GF-D8 (cell line): ENCODE measurements at places on chromosomes 5 and 9.

DNA sequence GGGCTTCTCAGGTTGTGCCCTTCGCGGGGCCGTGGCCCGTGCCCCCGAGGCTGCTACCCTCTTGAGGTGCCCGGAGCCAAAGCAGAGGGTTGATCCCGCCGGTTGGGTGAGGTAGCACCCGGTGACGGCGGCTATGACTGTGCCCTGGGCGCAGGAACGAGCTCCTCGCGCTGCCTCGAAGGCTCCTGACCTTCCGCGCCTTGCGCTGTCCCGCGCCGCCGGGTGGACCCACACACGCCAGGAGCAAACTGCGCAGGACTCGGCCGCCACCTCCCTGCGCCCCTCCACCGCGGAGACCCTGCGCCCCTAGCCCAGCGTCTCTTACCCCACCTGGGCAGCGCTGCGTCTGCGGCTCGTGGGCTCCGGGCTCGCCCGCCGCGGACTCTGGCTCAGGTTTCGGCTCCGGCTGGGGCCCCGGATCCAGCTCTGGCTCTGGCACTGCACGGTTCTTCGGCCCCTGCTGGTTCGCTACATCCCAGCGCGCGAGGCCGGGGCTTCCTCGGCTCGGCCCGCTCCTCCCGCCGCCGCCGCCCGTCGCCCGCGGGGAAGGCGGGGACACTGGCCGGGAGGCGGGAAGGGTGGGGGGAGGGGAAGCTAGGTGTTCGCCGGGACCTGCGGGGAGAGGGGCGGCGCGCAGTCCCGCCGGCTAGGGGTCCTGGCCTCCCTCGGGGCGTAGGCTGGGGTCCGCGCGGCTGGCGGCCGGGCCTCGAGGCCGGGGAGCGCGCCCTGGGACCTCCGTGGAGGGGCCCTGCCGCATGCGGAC, 5.4 kb upstream of the PITX1 start:
- no peak for DNase-seq

DNA sequence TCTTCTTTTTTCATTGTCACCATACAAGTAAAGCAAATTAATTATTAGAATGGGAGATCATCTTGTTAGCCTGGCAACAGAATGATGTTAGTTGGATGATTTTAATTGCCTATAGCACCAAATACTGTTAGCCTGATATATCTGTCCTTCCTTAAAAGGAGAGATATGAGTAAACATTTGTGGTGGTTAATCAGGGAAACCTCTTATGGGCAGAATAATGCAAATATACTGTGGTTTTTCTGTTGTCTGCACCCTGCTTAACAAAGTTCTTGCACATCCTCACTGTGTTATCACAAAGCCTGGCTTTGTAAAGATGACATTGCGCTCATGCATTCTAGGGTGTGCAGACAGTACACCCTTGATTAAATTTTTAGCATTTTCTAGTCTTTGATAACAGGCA, 254.9 kb upstream of the SMC2 start:
- no peak for DNase-seq

DNA sequence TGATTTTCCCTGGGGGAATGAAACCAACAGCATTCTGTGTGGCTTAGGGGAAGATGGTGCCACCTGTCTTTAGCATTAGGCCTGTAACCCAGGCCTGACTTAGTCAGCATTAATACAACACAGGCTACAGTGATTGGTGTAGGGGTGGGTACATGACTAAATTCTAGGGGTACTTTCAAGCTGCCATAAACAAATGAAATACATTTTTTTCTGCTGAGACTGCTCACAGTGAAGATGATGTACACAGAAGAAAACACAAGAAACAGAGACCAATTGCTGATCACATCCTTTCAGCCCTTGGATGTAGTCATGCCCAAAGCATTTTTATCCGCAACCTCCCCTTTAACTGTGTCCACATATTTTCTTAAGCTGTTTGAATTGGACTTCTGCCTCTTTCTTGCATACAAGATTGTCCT, 527.2 kb downstream of the KCTD16 start:
- no peak for DNase-seq

DNA sequence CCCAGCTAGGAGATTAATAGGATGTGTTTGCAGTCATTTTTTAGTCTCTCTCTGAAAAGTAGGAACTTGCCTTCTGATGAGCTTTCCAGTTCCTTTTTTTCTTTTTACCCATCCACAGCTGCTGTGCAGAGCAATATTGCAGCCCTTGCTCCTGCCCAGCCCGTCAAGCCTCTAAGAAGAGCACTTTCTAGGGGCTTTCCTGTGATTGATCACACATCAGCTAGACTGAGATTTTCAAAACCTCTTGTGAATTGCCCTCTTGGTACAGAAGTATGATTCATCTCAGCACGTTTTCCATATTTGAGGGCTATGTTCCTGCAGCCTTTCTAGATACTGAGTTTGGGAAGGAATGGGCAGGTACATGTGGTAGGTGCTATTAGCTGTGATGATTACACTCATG, 93.9 kb downstream of the GALNT10 start:
- no peak for DNase-seq

DNA sequence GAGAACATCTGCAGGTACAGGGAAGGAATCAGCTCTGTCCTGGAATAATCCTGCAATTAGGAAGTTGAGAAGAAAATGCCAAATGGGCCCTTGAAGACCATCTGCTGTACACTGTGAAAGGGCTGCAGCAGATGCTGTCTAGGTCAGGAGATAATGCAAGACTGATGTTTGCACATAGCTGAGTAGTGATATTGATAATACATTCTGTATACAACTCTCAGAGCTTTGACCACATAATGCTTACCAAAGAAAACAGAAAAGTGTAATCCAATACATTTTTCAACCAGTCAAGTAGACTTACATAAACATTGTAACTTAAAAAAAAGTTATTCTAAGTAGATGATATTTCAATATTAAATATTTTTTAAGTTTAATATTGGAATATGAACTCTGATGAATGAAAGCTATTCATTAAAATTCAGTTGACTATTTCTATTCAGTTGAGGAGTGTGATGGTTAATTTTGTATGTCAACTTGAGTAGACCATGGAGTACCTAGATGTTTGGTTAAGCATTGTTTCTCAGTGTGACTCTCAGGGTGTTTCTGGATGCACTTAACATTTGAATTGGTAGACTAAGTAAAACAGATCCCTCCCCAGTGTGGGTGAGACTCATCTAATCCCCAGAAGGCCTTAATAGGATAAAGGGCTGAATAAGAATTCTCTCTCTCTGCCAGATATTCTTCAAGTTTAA, 380.1 kb upstream of the PRR16 start:
- no peak for DNase-seq

GRCh38 chr5:141657404-141657803, 6.2 kb upstream of the FCHSD1 start:
- DNase-seq = no peak

GRCh38 chr9:103574056-103574455, 520.1 kb upstream of the SMC2 start:
- DNase-seq = no peak

- no peak for DNase-seq
Measured at GRCh38 chr5:160555971-160556631, 134.4 kb downstream of the PTTG1 start.

DNA sequence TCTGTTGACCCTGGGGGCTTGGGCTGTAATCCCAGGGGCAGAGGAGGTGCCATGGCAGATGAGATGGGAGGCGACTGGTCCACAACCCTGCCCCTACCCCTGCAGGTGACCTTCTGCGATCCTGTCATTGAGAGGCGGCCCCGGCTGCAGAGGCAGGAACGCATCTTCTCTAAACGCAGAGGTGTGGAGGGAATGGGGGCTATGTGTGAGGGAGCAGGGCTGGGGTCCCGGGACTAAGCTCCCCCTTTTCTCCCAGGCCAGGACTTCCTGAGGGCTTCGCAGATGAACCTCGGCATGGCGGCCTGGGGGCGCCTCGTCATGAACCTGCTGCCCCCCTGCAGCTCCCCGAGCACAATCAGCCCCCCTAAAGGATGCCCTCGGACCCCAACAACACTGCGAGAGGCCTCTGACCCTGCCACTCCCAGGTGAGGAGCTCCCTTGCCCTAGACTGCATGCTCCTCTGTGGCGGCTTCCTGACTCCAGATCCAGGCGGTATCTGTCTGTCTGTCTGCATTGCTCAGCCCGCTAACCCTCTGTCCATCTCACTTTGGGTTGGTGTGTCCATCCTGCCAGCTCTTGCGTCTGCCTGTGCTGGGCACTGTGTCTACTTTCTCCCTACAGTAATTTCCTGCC, 9.9 kb downstream of the ZDHHC12 start:
- no peak for DNase-seq

- no peak for DNase-seq
Measured at GRCh38 chr5:171570244-171570825, 150.9 kb downstream of the FGF18 start.

DNA sequence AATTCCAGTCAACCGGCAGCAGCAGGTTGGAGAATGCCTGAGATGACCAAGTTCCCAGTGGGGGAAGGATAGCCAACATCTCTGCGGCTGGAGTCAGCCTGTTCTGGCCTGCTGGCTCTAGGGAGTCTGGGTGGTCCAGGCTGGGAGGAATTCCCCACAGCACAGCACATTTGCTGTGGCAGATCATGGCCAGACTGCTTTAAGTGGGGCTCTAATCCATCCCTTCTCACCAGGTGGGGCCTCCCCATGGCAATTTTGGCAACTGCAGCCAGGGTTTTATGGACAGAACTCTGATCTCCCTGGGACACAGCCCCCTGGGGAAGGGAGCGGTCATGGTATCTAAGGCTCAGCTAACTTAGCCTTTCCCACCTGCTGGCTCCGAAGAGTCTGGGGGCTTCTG, 226.1 kb downstream of the DTWD2 start:
- DNase-seq = no peak

DNA sequence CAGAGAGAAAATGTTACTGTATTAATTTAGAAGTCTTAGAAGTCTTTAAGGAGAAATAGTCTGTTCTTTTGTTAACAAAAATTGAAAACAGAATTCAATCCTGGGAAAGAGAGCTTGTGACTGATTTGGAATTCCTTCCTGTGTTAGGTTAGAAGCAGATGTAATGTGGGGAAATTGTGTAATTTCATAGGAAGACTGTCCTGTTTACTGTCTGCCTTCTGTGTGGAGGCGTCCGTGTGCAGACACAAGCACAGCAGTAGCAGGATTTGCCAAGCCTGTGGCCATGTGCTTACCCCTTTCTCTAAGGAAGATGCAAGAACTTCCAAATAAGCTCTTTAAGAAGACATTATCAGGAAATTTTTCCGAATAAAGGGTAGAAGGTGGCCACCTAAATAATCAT, 36.7 kb upstream of the F2R start:
- DNase-seq = no peak

GRCh38 chr9:106286249-106286648, 576.7 kb upstream of the ZNF462 start:
- DNase-seq = no peak
